ENCODE measurements at places on chromosomes 7 and 10.

- DNase-seq: no peak
Measured at GRCh38 chr7:685540-685939, 41.0 kb upstream of the DNAAF5 start.

- DNase-seq: no peak
Measured at GRCh38 chr7:48755061-48755555, 169.2 kb upstream of the CDC14C start.

DNA sequence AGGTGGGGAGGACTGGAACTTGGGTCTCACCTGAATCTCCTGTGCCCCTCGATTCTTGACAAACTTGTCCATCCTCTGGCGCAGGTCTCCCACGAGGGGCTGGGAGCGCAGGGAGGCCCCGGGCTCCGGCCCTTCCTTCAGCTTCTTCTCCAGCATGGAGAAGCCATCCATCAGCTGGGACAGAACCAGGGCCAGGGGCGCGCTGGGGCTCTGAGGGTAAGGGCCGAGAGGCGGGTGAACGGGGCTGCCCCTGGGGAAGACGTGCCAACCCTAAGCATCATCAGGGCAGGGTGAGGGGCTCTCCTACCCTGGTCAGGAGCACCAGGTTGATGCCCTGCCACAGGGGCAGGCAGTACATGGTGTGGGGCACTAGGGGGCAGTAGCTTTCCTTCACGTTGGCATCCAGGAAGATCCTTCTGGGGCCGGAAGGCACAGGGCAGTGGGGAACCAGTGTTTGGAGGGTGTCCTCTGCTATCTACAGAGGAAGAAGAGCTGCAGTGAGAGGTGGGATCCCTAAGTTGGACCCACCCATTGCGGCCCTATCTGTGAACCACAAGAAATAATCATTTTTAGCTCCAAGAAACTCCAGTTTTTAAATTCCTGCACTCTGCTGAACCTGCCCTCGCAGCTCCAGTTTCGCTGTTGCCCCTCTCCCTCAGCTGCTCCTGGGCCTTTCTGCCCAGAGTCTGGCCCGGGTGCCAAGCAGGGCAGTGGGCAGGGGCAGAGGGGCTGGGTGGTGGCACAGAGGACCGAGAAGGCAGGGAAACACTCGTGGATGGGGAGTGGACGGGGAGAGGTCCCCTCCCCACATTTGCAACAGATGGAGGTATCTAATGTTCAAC, 10.8 kb upstream of the PYROXD2 start:
- DNase-seq: peak; percentile 35

- peak; percentile 84 for DNase-seq
Measured at GRCh38 chr10:5595994-5596471, 70.4 kb downstream of the ASB13 start.

DNA sequence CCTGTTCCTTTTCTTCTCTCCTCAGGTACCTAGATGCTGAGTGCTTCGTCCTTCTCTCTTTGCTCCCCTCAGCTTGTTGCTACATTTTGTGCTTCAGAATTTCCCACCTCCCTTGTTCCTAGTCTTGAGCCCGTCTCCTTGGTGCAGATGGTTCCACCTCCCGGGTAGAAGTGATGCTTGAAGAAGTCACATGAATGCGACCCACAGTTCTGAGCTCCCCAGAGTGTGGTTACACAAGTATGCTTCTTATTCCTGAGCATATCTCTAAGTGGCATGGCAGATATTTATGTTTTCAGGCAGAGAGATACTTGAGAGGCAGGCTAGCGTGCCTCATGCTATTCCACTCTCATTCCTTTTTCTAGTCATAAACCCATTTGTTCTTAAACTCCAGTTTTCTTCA, 34.0 kb downstream of the INPP5F start:
- no peak for DNase-seq

DNA sequence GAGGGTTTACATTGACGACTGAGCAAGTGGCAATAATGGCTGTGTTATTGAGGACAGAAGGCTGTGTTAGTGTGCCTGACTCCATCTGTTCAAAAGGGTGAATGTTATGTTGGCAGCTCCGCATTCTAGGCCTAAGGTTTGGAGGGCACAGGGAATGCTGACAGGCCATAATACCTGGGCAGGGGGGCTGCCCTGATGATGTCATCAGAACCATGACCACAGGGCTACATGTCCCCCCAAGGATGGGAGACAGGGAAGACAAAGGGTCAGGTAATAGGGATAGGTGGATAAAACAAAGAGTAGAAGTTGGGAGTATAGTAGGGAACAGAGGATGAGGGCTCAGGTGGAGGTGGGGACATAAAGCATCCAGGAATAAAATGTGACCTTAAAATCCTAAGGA, 1.8 kb upstream of the PPP3CB start:
- DNase-seq: no peak

GRCh38 chr7:142711746-142712616, 37.3 kb upstream of the PRSS1 start:
- DNase-seq: peak; percentile 52

GRCh38 chr7:91692800-91693199, 187.7 kb downstream of the MTERF1 start:
- DNase-seq: peak; percentile 76

- DNase-seq: no peak
Measured at GRCh38 chr10:54335296-54335695, 465.7 kb downstream of the PCDH15 start.

- DNase-seq: no peak
Measured at GRCh38 chr10:80491251-80492102, 37.4 kb downstream of the TSPAN14 start.

DNA sequence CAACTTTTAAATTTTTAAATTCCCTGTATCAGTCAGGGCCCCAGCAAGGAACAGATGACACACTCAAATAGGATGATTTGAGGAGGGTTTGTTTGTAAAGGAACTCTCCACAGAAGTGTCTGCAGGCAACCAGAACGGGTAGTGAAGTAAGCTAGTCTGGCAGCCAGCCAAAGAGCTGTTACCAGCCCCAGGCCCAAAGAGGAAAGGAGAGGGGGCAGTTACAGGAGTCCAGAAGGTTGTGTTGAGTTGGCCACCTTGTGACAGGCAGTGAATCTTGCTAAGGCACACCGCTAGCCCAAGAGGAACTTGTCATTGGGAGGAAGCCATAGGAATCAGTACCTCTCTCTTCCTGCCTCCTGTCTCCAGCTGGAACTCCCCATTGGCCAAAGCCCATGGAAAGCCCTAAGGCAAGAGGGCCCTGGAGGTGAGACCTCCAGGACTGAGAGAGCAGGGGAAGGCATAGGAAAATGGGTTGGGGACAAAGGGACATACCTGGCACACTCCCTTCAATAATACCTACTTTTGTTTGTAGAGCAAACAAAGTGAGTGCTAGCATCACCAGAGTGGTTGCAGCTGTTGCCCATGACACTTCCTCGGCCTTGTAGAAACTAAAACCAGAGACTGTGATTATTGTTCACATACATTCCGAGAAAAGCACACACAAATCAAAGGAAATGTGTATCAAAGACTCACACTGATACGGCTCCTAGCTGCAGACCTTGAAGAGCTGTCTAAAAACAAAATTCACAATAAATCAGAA, 25.4 kb upstream of the GATAD1 start:
- DNase-seq: no peak

- no peak for DNase-seq
Measured at GRCh38 chr7:155224116-155224811, 73.4 kb upstream of the INSIG1 start.

GRCh38 chr10:123009105-123009820, 457 bp downstream of the ACADSB start:
- peak; percentile 12 for DNase-seq

GRCh38 chr7:31056775-31057346, 4.8 kb downstream of the ADCYAP1R1 start:
- no peak for DNase-seq

DNA sequence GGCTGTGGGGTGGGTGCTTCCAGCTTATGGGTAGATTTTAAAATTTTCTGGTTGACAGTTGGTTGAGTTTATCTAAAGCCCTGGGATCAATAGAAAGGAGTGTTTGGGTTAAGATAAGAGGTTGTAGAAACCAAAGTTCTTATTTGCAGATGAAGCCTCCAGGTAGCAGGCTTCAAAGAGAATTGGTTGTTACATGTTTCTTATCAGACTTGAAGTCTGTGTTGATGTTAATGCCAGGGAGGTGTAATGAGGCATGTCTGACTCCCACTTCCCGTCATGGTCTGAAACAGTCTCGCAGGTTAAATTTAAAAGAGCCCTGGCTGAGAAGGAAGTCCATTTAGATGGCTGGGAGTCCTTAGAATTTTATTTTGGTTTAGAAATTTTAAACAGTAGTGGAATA, 165.2 kb upstream of the TMEM72 start:
- no peak for DNase-seq

DNA sequence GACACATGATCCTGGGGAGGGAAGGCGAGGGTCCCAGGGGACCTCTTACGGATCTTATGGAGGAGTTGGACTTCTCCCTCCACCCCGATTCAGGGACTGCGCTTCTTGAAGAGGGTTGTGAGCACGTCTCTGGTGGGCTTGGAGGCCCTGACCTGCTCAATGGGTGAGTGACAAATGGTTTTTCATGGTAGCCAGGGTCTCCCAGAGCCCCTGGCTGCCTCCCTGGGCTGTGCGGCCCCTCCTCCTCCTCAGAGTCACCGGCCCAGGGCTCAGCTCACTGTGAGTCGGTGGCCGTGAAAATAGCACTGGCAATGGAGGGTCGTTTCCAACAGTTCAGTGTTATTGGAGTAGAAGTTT, 26.6 kb downstream of the INPP5A start:
- no peak for DNase-seq

DNA sequence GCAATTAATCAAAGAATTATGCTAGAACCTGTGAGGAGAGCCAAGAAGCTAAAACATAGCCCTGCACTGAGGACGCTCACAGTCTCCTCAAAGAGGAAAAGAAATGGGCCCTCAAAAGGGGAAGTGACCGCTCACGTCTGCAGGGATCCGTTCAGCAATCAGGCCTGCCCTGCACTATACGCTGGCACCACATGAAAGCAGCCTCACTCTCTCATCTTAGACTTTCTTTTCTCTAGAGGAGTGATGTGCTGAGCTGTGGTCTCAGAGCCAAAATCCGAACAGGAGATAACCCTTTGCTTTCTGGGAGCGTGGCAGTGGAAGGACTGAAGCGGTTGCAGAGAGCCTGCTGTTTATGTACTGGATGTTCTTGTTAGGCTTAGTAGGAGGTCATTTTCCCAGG, 6.3 kb upstream of the IL2RA start:
- no peak for DNase-seq

GRCh38 chr7:41730668-41731067, 27.8 kb upstream of the INHBA start:
- no peak for DNase-seq

GRCh38 chr10:127153181-127153580, 43.2 kb downstream of the INSYN2A start:
- no peak for DNase-seq

DNA sequence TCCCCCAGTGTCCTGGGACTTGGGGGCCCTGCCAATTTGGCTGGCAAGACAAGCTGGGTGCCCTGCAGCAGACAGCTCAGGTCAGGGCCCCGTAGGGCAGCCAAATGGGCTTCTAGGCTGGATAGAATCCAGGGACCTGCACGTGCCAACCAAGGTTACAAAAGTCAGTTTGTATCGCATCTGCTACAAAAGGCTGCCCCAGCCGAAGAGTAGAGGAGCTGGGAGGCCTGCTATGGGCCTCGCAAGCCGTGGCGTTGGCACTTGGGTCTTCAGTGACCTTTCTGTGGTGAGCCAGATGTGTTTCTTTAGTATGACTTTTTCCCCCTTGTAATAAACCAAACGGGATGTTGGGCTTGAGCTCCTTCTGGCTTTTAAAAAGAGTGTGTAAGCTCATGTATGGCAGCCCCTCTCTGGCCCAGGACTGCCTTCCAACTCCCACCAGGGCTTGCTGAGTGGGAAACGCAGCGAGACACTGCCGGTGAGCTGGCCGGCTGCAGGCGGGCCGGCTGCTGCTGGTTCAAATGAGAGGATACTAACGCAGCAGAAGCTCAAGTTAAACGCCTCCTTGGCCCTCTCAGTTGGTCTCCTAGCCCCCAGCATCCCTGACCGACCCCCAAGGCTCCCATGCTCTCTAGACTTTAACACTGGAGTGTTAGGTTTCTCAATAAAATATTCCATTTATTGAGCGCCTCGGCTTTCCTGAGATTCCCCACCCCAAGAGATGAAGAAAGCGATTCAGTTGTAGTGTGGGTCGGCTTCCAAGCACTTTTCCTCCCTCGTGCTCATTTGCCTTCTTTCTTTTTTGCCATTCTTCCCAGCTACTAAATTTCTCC, 3.1 kb upstream of the HOXA10 start:
- no peak for DNase-seq

GRCh38 chr7:22280031-22280430, 76.9 kb downstream of the RAPGEF5 start:
- DNase-seq: no peak

- DNase-seq: peak; percentile 60
Measured at GRCh38 chr7:133941496-133941895, 185.6 kb upstream of the LRGUK start.

DNA sequence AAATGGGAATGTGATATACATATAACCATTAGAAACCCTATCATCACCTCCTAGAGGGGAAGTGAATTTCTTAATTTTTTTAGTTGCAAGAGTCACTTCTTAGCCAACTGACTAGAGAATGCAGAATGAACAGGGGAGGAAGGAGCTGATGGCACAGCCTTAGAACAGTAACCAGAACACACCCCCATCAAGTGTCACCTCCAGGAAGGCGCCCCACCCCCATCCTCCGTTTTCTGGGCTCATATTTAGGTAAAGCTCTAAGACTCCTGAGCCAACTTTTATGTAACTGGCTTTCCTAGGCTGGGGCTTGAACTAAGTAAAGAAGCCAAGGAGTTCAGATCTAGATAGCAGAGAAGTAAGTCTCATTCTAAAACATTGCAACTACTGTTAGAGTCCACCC, 54.0 kb downstream of the COL17A1 start:
- DNase-seq: no peak

Measured in fibroblast of the aortic adventitia (primary cell).